OCI-LY7 (cell line): ENCODE measurements at places on chromosomes 5 and 9. TPM values are rescaled to one million over a fixed set of nuclear protein-coding genes. Genes with fewer than 3 reads are reported as not detected.

DNA sequence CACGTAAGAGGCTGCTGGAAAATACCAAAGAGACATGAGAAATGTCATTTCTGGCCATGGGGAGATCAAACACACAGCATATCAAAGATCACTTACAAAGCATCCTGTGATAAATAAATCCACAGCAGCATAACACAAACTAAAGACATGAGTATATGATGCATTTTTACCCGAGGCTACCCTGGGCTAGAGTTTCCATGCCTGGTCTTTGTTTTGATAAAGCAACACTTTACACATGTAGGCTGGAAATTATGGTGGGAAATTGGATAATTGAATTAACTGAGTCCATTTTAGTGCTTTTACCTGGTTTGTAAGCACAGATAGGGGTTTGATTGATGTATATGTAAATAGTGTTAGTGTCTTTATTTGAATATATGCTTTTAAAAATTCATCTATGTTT, 288.4 kb downstream of the AOPEP start:
- no peak for DNase-seq

DNA sequence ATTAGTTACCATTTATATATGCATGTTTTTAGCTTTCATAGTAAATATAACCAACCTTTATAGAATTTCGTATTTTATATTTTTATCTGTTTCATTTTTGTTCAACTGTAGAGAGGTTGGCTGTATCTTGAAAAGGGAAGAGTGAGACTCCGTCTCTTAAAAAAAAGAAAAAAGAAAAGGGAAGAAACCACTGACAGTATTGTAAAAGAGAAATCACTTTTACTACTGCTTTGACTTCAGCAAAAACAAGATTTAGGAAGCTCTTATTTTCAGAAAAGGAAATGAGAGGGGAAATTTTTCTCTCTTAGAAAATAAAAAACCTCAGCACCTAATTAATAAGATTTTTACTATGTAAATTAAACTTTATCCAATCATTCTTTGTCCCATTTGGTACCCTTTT, 14.4 kb downstream of the POLK start:
- no peak for DNase-seq

RNF180 gene
- not detected in 2 replicates for total RNA-seq

THBS4 gene
- 3.9 and 4.2 TPM in 2 replicates for total RNA-seq

DNA sequence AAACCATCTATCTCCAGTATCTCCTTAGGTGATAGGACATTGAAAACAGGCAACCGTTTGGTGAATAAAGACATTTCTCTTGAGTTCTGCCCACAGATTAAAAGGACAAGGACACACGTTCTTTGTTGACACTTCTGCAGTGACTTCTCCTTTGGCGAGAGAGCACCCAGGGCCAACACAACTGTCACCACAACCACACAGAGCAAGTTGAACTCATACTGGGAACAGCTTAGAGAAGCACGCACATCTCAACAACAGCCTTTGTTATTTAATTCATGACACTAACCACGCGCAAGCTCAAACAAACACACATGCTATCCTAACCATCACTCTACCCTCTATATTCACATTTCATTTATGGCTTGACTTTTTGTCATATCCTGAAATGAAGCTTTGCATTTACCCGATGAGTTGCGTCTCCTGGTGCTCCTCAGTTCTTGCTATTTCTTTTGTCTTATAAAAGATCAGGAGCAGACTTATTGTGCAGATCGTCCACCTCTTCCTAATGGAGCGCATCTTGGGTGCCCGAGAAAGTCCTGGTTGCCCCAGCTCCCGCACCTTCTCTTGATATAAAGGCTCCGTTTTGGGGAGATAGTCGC, 543 bp downstream of the ST8SIA4 start:
- DNase-seq = no peak

DNA sequence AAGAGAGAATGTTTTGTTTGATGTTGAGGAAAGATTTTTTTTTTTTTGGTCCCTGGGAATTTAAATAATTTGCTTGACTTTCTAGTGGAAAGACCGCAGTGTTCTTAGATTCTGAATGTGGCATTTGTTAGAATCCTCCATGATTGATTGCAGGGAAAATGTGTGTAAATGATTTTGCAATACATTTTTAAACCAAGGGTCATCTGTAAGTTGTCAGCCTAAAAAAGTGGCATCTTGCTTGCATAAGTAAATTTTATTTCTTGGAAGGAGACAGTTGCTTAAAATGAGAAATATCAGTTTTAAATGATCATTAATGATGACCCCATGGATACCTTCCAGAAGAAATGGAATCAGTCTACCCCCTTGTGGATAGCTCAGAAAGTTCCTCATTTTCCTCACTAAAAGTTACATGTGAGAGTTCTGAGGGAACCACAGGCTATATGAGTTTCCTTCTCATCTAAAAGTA, 105.1 kb upstream of the SLC25A48 start:
- DNase-seq = no peak

DNA sequence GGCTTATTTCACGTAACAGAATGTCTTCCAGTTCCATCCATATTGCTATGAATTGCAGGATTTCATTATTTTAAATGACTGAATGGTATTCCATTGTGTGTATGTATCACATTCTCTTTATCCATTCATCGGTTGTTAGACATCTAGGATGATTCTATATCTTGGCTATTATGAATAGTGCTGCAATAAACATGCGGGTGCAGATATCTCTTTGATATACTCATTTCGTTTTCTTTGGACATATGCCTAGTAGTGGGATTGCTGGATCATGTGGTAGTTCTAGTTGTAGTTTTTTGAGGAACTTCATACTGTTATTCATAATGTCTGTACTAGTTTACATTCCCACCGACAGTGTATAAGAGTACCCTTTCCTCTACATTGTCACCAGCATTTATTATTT, 460.5 kb downstream of the MAN2A1 start:
- no peak for DNase-seq

GRCh38 chr9:81969971-81970370, 18.6 kb upstream of the SPATA31D1 start:
- no peak for DNase-seq
